Fibroblast of lung (primary cell): ENCODE measurements at places on chromosomes 4 and X.

DNA sequence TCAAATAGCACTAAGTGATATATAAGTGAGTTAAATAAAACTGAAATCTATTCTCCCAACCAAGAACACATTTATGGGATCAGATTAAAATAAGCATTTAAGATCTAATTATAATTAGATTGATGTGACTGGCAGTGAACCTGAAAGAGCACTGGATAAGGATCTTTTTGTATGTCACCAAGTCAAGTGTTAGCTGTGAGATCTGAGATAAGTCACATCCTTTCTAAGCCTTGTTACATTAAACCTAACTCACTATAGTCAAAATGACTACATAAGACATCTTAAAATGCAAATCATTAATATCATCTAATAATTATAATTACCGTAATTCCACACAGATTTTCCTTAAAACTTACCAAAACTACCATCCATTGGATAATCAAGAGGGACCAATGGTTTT lies 1.6 kb downstream of the CCNA2 start:
- no peak for DNase-seq

GRCh38 chr4:63717384-63717783 lies 691.9 kb downstream of the TECRL start:
- DNase-seq = no peak

- DNase-seq = peak; percentile 58
These were observed 179.8 kb downstream of the SPCS3 start for GRCh38 chr4:176499518-176499917.

GRCh38 chrX:2934715-2935710 lies 5.9 kb upstream of the ARSD start:
- DNase-seq = peak; percentile 9

- DNase-seq = no peak
These were observed 180.5 kb downstream of the GLUD2 start for GRCh38 chrX:121227888-121228287.

DNA sequence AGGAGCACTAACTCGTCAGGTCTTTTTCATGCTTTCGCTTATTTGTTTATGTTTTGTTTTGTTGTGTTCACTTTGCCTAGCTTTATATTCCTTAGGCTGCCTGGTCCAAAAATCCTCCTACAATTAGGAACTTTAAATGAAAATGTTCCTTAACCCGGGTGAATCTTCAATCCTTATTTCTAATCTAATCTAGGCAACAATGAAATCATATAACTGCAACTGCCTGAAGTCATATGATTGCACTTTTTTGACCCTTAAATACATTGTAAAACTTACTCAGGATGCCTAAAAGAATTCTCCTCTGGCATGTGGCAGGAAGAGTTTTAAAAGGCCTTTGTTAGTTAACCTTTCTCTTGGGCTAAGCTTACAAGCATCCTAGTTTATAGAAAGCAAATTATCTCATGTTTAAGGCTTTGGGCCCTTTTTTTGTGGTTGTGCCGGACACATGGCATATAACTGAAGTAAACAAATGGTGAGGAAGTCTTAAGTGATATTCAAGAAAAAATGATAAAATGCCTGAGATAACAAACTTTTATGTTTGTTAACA lies 279.4 kb downstream of the FAT4 start:
- no peak for DNase-seq

- DNase-seq = no peak
These were observed 179.5 kb upstream of the TBL1X start for GRCh38 chrX:9285342-9285771.

DNA sequence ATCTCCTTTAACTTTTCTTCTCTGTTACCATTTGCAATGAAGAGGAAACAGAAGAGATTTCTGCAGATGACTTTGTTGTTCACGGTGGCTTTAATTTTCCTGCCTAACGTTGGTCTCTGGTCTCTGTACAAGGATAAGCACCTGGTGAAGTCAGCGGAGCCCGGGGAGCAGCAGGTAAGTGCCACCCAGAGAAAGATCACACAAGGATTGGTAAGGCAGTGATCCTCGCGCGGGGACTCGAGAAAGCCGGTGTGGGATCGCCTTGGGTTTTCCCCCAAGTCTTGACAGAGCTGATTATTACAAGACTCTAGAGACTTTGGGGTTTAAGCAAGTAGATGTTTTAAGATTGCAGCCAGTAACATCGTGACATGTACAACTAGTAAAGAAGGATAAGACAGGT lies 1.3 kb downstream of the GALNTL6 start:
- DNase-seq = no peak

DNA sequence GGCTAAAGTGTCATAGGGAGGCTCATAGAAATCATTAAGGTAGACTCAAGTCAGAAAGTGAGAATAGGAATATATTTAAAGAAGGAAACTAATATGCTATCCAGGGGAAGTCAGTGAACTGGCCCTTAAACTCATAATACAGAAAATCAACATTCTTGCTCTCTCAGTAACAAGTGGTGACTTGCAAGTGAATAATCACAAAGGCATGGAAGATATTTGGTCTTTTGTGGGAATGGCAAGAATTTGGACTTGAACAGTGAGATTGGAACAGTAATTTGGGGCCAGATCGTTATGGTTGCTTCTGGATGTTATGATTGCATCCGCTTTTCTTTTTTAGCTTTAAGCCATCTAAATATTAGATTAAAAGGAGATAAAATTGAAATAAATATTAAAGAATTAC lies 103.8 kb downstream of the TBC1D19 start:
- peak; percentile 85 for DNase-seq

- no peak for DNase-seq
These were observed 156.1 kb downstream of the AFAP1 start for GRCh38 chr4:7783541-7783940.

DNA sequence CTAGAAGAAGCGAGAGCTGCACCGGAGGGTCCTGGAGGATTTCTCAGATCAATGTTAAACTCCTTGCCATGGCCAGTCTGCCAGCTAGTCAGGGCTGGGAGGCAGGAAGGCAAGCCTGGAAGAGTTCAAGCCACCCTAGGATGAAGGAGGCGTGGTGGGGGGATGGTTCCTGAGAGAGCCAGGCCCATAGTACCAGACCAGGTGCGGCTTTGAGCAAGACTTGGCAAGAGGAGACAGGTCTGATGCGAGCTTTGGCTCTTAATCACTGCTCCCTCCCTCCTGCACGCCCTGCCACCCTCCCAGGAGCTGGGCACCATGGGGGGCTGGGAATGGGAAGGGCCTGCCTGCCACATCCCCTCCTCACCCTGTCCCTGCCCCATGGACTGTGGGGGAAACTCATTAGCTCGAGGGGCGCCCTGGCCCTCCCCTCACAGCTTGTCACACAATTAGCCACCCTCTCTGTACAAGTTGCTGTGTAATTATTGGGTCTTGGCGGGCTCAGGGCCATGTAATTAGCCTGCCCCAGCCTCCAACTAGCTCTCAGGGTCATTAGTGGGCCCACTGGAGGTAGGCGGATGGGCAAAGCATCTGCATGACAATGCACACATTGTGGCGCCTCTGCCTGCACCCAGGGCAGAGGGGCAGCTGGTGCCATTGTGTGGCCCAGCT lies 50.3 kb downstream of the EFNB1 start:
- no peak for DNase-seq

DNA sequence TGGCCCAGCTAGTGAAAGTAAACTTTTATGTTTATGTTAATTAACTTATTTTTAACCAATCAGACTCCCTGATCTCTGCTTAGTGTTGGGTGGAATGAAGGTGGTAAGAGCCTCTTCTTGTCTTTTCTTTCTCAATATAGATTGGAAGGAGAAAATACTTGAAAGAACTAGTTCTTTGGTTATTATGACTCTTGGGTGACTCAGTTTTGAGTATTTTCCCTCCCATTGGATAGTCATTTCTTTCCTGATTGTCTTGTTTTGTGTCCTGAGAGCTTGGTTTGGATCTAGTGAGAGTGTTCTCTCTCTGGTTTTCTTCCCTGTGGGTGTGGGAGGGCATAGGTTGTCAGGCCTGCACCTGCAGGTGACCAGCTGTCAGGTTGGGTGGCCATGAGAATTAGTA lies 172.0 kb upstream of the GLRA2 start:
- no peak for DNase-seq

DNA sequence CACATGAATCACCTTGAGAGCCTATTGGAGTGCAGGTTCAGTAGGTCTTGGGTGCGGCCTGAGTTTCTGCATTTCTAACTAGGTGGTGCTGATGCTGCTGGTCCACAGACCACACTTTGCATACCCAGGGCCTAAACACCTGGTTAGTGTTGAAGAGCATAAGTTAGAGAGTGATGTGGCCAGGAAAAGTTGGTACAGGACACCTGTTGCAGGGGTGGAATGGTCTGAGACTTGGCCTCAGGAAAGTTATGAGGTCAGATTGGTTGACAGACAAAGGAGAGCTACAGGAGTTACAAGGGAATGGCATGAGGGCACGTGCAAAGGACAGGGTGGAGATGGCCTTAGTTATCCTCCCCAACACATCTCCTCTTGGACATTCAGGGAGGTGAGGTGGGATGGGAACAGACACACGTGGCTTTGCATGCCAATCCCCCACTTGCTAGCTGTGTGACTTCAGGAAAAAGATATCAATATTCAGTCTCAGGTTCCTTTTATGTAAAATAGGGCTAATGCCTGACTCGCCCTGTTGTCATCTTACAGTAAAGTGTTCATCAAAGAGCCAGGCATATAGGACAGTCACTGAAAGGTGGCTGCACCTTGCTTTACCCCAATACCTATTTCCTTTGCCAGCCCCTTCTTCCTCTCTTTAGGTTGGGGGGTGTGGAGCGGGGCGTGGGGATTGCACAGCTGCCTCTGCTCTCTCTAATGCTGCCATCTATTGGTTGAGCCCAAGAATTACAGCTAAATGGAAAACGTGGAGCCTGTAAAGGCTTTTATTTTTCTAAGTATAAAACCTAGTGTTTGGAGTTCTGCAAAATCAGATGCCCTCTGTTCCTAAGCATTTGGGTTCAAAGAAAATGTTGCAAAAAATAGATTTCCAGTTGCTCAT lies 47.5 kb downstream of the ATG4A start:
- DNase-seq = no peak

GRCh38 chr4:103996064-103996463 lies 276.3 kb upstream of the TACR3 start:
- peak; percentile 12 for DNase-seq

GRCh38 chr4:89788206-89789072 lies 48.5 kb downstream of the SNCA start:
- DNase-seq = peak; percentile 48

DNA sequence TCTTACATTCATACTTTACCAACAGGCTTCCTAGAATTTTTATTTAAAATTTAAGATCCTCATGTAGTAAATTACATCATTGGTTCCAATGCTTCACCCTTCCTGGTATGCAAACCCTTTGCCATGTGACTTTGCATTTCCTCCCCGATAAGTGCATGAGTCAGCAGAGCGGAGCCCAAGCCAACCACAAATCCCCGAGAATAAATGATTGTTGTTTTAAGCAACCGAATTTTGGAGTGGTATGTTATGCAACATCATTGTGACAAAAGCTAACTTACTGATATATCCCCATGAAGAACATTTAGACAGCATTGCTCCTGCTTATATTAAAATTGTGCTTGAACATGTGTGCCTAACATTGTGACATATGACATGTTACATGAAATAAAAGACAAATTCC lies 199.4 kb upstream of the DDX53 start:
- peak; percentile 91 for DNase-seq

DNA sequence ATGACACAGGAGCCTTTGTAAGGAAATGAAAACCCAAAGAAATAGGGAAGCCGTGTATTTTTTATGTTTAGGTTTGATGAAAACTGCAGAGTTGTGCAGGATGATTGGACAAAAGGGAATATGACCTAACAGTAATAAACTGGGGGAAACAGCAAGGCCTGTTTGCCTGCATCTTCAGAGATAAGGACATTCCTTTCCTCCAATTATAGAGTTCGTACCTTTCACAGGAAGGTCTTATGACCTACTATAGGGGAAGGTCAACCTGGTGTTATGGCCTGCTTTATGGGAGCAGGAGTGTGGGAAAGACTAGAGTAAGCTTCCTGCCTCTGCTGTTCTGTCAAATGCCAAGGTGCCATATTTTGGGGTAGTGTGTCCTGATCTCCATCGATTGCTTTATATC lies 42.5 kb downstream of the BBS12 start:
- DNase-seq = no peak

DNA sequence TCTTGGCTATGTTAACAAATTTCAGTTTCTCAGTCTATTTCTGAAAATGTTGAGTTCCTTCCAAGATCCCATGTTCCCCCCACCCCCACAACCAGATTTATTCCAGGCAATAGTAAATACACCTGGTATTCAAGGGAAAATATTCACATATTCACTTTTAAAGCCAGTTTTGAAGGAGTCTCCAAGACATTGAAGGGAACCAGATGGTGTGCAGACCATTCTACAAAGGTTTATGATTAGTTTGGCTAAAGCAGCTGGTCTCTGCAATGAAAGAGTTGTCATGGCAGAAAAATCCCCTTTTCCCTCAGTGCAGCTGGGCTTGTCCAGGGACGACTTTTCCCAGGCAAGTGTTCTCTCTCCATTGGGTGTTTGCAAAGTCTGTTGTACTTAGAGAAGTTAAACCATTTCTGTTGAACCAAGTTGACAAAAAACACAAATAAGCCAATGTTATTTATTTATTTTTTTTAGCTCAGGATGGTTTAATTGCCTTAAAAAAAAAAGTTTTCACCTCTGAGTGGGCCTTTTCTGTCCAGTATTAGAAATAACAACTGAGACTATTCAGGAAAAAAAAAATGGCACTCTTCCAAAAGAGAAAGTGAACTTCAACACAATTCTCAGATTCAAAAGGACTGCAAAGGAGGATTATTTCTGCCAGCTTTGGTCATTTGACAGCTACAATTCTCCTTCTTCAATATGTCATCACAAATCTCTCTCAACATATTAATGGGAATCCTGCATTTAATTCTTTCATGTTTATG lies 410.6 kb downstream of the IL1RAPL1 start:
- peak; percentile 54 for DNase-seq

GRCh38 chr4:129514852-129515251 lies 418.9 kb downstream of the C4orf33 start:
- no peak for DNase-seq

- DNase-seq = no peak
These were observed 1602.4 kb upstream of the ADGRL3 start for GRCh38 chr4:59597536-59598329.

DNA sequence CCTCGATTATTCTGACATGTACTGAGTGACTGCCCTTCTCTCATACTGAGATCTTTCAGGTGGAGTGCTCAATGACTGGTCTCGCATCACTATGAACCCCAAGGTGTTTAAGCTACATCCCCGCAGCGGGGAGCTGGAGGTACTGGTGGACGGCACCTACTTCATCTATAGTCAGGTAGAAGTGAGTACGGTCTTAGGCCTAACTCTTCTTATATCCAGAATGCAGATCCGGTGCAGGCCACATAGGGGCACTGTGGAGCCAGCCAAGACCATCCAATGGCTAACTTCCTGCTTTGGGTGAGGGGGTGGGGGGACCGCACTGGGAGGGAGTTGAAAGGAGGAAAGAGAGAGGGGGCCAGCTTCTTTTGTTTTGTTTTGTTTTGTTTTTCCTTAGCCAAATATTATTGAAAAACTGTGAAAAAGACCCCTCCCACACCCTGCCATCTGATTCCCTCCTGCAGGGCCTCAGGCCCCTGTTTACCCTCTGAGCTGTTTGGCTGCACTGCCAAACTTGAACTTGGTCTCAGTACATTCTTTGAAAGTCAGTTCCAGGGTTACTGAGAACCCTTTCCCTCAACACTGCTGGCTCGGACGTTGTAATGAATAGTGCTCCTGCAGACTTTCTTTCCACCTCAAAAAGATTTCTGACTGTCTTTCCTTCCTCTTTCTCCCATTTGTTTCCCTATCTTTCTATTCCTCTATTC lies 16.2 kb downstream of the AWAT2 start:
- no peak for DNase-seq
